T47D (cell line): ENCODE measurements at places on chromosomes 2 and 18.

DNA sequence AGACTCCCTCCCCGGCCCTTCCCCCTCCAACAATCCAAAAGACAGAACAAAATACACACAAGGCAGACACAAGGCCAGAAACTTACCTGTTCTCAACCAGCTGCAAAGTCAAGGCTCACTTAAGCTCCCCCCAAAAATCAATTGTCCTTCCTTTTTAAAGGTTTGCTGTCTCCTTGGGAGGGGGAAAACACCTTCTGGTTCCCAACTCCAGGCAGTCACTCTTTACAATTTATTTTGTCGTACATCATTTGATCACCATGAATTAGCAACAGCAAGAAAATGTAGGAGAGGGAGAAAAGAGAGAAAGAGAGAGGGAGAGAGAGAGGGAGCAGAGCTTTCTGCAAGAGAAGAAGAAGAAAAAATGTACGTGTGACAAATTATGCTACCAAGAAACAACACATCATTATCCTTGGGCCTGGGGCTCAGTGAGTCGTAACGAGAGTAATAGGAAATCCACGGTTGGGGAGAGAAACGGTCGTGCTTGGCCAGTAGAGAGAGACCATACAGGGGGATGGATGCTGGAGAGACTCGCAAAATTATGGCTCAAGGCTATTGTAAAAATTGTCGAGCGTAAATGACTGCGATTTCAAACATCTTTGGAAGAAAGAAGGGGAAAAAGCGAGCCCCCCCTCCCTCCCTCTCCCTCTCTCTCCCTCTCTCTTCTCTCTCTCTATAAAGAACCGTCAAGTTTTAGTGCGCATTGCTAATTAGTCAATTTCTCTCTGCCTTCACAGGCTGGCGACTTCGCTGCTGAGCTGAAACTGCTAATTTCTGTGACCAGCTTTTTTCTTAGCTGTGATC lies at the start of gene KLHL14:
KLHL14 (minus strand) TSS at position 443 of the 801 bp plus-strand sequence. CDS start 2,432 bp downstream, outside the sequence.
- no peak for DNase-seq

DNA sequence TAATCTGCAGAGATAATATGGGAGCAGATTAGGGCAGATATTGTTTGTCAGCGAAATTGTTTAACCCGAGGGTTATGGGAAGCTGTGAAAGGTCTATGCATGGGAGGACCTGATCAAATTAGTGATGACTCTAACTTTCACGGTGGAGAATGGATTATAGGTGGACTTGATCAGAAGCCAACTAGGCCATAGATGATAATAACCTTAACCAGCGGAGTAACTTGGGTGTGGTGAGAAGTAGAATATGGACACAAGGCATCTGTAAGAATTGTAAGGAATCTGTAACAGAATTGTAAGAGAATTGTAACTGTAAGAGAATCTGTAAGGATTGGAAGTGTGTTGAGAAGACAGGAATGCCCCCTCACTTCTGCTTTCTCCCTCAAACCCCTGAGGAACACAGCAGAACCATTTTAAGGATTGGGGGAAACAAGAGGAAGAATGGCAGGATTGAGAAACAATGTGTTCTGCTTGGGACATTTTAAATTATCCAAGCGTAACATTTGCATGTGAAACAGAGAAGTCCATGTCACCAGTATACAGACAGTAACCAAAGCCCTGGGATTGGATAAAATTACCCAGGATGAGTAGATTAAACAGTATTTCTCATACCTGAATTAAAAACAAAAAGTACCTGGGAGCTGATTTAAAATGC lies 14.9 kb upstream of the SLC39A10 start:
- no peak for DNase-seq

GRCh38 chr2:23135481-23136100 lies 249.4 kb upstream of the KLHL29 start:
- DNase-seq = no peak

GRCh38 chr18:70423120-70423519 lies 134.3 kb downstream of the SOCS6 start:
- DNase-seq = no peak

GRCh38 chr18:22417496-22418188 lies at the start of gene CTAGE1:
Gene CTAGE1 (minus strand): TSS chr18:22417915. CDS start chr18:22417811, 104 bp downstream.
- DNase-seq = no peak

- no peak for DNase-seq
Measured at GRCh38 chr2:177519534-177520115, 127.1 kb downstream of the AGPS start.

- DNase-seq = no peak
Measured at GRCh38 chr2:147500229-147500628, 344.6 kb upstream of the ACVR2A start.

DNA sequence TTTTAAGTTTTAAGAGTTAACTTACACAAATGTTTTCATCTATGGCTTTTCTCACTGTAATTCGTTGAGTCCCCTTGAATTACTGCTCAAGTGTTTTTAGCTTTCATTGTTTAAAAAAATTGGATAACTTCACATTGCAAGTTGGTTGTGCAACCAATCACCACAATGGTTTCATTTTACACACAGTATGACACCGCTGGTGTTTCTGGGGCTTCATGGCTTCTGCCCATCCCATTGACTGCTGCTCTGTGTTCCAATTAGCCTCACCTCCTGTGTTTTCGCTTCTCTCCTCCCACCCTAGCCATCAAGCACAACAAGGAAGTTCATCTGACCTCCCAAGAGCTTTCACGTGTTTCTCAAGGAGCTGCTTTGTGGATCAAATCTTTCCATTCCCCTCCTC lies 199.1 kb upstream of the CHAC2 start:
- DNase-seq = no peak

GRCh38 chr18:8052237-8052701 lies 485.2 kb downstream of the PTPRM start:
- no peak for DNase-seq

DNA sequence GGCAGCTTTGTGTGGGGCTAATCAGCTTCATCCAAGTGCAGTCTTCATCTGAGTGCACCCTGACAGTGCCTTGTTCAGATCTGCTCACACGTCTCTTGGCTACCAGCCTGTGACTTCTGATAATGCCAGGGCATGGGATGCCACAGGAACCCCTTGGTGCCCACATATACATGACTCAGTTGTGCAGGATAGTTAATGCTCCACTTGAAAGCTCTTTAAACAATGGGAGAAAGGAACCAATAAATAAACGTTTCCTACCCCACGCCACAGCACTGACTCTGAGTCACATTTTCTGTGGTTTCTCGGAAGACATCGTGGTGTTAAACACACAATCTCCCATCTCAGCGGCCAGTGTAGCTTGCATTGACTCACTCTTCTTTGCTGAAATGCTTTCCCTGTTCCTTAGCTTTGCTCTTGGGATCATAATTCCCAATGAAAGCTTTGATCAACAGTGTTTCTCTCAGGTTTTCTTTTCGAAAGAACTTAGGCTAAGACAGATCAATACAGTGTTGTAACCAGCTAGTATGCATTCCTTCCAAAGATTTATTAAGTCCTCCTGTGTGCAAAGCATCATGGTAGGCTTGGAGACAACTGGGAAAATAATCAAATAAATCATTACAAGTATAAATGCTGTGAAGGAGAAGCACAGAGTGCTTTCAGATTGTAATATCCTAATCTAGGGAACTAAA lies 142.0 kb downstream of the COPS8 start:
- DNase-seq = peak; percentile 2

DNA sequence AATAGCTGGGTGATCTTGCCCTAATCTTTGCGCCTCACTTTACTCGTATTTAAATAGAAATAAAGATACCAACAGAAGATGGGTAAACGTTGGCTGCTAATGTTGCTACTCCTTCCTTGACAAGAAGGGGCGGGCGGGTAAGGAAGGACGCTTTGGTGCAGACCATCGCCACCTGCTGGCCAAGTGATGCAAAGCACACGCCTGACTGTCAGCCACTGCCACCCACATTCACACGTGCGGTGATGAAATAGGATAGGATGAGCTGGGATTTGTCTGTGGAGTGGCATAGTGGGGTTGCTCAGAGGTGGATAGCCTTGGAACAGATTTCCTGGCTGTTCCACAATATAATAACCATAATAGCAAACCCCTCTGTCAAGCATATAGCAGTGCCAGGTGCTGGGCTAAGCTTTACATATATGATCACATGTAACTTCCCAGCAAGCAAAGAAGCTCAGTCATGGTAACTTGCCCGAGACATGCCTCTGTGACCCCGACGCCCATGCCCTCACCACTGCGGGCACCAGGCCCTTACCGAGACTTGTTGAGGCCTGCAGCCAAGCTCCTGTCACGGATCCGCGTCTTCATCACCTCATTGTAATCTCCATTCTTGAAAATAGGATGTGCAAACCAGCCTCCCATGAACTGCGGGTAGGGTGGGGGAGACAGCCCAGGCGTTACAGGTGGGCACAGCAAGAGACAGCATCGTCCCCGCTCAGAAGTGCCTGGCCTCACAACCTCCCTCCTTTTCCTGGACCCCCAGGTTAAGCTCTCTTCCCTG lies 39.3 kb downstream of the LCT start:
- DNase-seq = peak; percentile 59

GRCh38 chr2:109260116-109260855 lies 131.3 kb downstream of the SH3RF3 start:
- DNase-seq = no peak

- no peak for DNase-seq
Measured at GRCh38 chr18:9364242-9364641, 29.7 kb downstream of the TWSG1 start.

DNA sequence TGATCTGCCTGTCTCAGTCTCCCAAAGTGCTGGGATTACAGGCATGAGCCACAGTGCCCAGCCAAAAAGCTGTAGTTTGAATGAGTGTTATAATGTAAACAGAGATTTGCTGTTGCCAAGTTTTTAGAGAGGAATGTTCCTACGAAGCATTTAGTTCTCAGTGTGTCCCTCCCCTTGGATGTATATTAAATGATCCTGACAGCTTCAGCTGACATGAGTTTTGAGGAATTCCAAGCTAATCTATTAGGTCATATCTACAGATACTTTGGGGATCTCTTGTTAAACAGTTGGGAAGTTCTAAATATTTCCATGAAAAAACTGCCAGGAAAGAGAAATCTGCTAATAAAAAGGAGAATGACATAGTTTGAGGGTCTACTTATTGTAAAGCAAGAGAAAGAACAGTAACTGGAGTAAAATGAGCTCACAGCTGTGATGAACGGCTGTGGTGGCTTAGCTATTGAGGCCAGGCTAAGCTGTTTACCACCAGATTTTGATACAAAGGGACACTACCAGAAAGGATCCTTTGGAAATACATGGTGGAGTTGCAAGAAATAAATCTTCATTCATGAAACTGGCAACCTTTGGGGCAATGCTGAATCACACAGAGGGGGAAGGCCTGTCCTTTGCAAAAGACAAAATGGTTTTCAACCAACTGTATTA lies 2.6 kb upstream of the STON1 start:
- DNase-seq = no peak

GRCh38 chr2:241860184-241861078 lies 1.7 kb upstream of the PDCD1 start:
- no peak for DNase-seq

DNA sequence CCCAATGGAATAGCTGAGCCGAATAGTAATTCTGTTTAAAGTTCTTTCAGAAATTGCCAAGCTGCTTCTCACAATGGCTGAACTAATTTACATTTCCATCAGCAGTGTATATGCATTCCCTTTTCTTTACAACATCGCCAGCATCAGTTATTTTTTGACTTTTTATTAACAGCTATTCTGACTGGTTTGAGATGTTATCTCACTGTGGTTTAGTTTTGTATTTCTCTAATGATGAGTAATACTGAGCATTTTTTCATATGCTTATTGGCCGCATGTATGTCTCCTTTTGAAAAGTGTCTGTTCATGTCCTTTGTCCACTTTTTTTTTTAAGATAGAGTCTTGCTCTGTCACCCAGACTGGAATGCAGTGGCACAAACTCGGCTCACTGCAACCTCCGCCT lies 100.7 kb downstream of the C2orf74 start:
- DNase-seq = no peak

GRCh38 chr2:10048501-10049171 lies 5.3 kb downstream of the KLF11 start:
- DNase-seq = peak; percentile 46

DNA sequence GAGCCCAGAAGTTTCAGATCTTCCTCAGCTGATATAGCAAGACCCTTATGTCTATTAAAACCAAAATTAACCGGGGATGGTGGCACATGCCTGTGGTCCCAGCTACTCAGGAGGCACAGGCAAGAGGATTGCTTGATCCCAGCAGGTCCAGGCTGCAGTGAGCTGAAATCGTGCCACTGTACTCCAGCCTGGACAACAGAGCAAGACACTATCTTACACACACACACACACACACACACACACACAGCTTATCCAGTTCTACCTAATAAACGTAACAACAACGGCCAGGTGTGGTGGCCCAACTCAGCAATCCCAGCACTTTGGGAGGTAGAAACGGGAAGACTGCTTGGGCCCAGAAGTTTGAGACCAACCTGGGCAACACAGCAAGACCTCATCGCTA lies 7.5 kb downstream of the LPIN2 start:
- no peak for DNase-seq

- DNase-seq = no peak
Measured at GRCh38 chr2:127174136-127174535, 46.0 kb downstream of the CYP27C1 start.

DNA sequence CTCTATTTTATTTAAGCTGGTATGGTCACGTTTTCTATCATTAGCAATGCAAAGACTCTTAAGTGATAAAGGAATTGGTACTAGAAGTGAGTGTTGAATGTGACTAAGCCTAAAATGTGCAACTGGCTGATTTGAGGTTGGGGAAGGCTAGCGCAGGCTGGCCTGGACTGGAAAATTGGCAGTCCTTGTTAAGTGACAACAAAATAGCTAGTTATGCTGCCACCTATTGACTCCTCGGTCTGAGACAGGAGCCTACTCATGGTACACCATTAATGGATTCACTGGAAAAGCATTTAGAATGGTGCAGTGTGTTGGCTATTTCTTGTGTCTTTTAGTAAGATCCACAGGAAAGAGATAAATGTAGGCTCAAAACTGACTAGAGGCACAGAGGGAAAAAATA lies 5.7 kb upstream of the WIPF1 start:
- DNase-seq = peak; percentile 55

DNA sequence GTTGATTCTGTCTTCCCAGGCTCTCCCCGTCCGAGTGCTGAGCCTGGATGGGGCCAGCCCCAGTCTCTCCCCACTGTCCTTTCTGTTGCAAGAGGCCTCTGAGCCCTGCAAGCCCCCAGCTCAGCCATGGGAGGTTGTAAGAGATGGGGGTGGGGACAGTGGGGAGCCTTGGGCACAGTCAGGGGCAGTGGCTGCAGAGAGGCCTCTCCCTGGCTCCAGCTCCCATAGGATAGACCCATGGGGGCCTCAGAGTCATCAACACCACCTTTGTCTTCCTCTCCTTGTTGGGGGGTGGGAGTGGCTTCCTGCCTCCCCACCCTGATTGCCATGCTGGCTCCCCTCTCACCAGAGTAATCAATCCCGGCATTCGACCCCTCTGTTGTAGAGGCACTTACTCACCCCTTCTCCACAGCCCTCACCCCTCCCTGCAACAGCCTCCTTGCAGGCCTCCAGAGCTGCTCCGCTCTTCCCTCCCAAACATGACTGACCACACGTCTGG lies 37.5 kb upstream of the NPAS2 start:
- no peak for DNase-seq

- no peak for DNase-seq
Measured at GRCh38 chr2:100309973-100310719, 12.2 kb downstream of the LONRF2 start.

- DNase-seq = peak; percentile 54
Measured at GRCh38 chr18:48996901-48997463, 46.2 kb upstream of the SMAD7 start.
